Ovary (tissue), 10 donors: ENCODE measurements at places on chromosomes 16 and 17.
A peak's percentile ranks its signal among the peaks of the same experiment; 100 is the strongest.

GRCh38 chr16:69322343-69322742, 8.0 kb downstream of the PDF start:
- H3K4me3 ChIP-seq = no peak overlapping the region
- H3K36me3 ChIP-seq = no peaks in the 10 kb centered on the region
- no peak for DNase-seq
- no peak overlapping the region for H3K27ac ChIP-seq
- H3K4me1 ChIP-seq = no peaks in the 10 kb centered on the region
- H3K27me3 ChIP-seq = no peaks in the 10 kb centered on the region

- no peaks in the 10 kb centered on the region for H3K4me1 ChIP-seq
- no peaks in the 10 kb centered on the region for H3K36me3 ChIP-seq
- no peak overlapping the region for H3K27ac ChIP-seq
- no peaks in the 10 kb centered on the region for H3K27me3 ChIP-seq
- DNase-seq = no peak
These were observed 80.4 kb downstream of the EFCAB5 start for GRCh38 chr17:30021708-30022317.

- no peak overlapping the region for H3K4me3 ChIP-seq
- peaks cover 2% of the 10 kb centered on the region for H3K4me1 ChIP-seq
- no peaks in the 10 kb centered on the region for H3K27me3 ChIP-seq
- no peaks in the 10 kb centered on the region for H3K36me3 ChIP-seq
- no peak for DNase-seq
These were observed 35.3 kb downstream of the SLC39A11 start for GRCh38 chr17:73057196-73057595.

- no peaks in the 10 kb centered on the region for H3K4me1 ChIP-seq
- no peaks in the 10 kb centered on the region for H3K27me3 ChIP-seq
- H3K27ac ChIP-seq = no peak overlapping the region
- DNase-seq = no peak
- no peaks in the 10 kb centered on the region for H3K36me3 ChIP-seq
- H3K4me3 ChIP-seq = no peak overlapping the region
These were observed 15.5 kb downstream of the DYNC1LI2 start for GRCh38 chr16:66735891-66736290.

GRCh38 chr16:67869653-67870052, 3.2 kb upstream of the EDC4 start:
- H3K4me1 ChIP-seq = peaks cover 2% of the 10 kb centered on the region
- no peak for DNase-seq
- H3K36me3 ChIP-seq = no peaks in the 10 kb centered on the region

DNA sequence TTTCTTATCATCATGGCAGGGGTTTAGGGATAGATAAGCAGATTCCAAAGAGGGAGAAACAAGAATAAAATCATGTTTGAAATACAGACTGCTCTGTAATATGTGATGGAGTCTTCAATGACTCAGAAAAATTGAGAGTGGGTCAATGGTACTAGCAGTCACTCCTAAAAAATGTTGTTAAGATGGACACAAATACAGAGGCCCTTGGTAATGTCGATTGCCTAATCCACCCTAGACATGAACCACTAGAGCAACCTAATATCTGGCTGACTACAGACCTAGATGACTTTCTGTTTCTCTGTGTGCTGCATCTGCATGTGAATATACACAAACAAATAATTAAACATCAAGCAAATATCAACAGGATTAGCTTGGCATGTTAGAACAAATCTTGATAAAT, 135.8 kb downstream of the CDH8 start:
- no peak overlapping the region for H3K4me3 ChIP-seq
- no peak overlapping the region for H3K27ac ChIP-seq
- H3K4me1 ChIP-seq = no peaks in the 10 kb centered on the region
- no peaks in the 10 kb centered on the region for H3K36me3 ChIP-seq
- H3K27me3 ChIP-seq = no peaks in the 10 kb centered on the region

DNA sequence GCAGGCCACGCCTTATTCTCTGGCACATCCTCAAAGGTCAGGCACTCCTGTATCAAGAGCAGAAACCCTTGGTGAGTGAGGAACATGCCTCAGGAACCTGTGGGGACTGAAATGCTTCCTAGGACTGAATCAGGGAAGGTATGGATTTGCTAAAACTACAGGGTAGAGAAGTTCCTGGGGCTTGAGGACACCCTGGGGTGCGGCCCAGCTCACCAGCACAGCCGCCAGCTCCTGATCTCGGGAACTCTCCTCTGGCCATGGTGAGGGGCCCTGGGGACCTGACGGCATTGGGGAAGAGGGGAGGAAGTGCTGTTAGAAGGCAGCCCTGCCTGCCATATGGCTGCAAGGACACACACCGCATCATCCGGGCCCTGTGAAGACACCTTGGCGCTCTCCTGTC, 7.5 kb downstream of the ZSCAN10 start:
- H3K4me3 ChIP-seq = no peak overlapping the region
- no peaks in the 10 kb centered on the region for H3K36me3 ChIP-seq
- H3K27ac ChIP-seq = no peak overlapping the region
- H3K27me3 ChIP-seq = no peaks in the 10 kb centered on the region
- no peak for DNase-seq

DNA sequence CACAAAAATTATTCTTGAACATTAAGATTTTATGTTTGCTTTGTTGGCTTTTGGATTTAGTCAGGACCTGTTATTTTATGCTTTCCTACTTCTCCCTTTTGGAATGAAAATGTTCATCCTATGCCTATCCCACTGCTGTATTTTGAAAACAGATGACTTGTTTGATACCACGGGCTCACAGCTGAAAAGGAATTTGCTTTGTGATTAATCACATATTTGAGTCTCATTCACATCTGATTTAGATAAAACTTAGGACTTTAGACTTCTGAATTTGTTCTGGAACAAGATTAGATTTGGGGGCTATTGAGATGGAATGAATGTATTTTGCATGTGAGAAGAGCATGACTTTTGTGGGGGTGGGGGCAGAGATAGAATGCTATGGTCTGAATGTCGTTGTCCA, 1012.6 kb downstream of the CDH11 start:
- DNase-seq = no peak
- no peak overlapping the region for H3K4me3 ChIP-seq
- no peaks in the 10 kb centered on the region for H3K27me3 ChIP-seq
- H3K36me3 ChIP-seq = no peaks in the 10 kb centered on the region

- no peaks in the 10 kb centered on the region for H3K27me3 ChIP-seq
- H3K4me1 ChIP-seq = peaks cover 7% of the 10 kb centered on the region
- H3K36me3 ChIP-seq = no peaks in the 10 kb centered on the region
- H3K4me3 ChIP-seq = no peak overlapping the region
- no peak for DNase-seq
- no peak overlapping the region for H3K27ac ChIP-seq
These were observed 635 bp upstream of the FA2H start for GRCh38 chr16:74775255-74775654.

GRCh38 chr16:49556606-49557446, 183.2 kb downstream of the C16orf78 start:
- no peak for DNase-seq
- no peak overlapping the region for H3K4me3 ChIP-seq
- H3K27me3 ChIP-seq = no peaks in the 10 kb centered on the region
- H3K36me3 ChIP-seq = no peaks in the 10 kb centered on the region
- no peaks in the 10 kb centered on the region for H3K4me1 ChIP-seq

DNA sequence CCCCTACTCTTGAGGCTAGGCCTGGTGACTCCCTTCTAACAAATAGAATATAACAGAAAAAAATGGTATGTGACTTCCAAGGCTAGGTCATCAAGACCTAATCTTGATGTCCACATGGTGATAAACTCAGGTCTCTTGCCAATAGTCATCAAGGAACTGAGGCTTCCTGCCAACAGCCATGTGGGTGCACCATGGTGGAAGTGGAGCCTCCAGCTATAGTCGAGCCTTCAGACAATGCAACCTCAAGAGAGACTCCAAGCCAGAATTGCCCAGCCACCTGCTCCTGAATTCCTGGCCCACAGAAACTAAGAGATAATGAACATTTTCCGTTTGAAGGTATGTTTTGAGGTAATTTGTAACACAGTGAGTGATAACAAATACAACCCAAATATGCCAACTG, 55.9 kb upstream of the SREBF1 start:
- no peak for DNase-seq
- H3K4me1 ChIP-seq = no peaks in the 10 kb centered on the region
- H3K4me3 ChIP-seq = no peak overlapping the region
- no peaks in the 10 kb centered on the region for H3K27me3 ChIP-seq
- H3K36me3 ChIP-seq = no peaks in the 10 kb centered on the region
- H3K27ac ChIP-seq = no peak overlapping the region

GRCh38 chr16:84088695-84089395, 27.9 kb downstream of the MBTPS1 start:
- H3K4me1 ChIP-seq = no peaks in the 10 kb centered on the region
- H3K36me3 ChIP-seq = peaks cover 3% of the 10 kb centered on the region
- H3K27ac ChIP-seq = no peak overlapping the region

- no peak for DNase-seq
- no peak overlapping the region for H3K27ac ChIP-seq
- peaks cover 4% of the 10 kb centered on the region for H3K4me1 ChIP-seq
- no peak overlapping the region for H3K4me3 ChIP-seq
- H3K27me3 ChIP-seq = no peaks in the 10 kb centered on the region
These were observed 5.0 kb downstream of the ABHD15 start for GRCh38 chr17:29561554-29562517.

GRCh38 chr16:19068237-19068815, 912 bp downstream of the COQ7 start:
- no peak for DNase-seq
- no peaks in the 10 kb centered on the region for H3K27me3 ChIP-seq
- H3K36me3 ChIP-seq = no peaks in the 10 kb centered on the region
- no peaks in the 10 kb centered on the region for H3K4me1 ChIP-seq
- H3K4me3 ChIP-seq = peak overlapping the region; percentile 98

GRCh38 chr17:66430846-66431795, 128.7 kb downstream of the PRKCA start:
- H3K4me3 ChIP-seq = no peak overlapping the region
- peaks cover 15% of the 10 kb centered on the region for H3K4me1 ChIP-seq
- H3K27ac ChIP-seq = no peak overlapping the region
- DNase-seq = no peak
- no peaks in the 10 kb centered on the region for H3K36me3 ChIP-seq

DNA sequence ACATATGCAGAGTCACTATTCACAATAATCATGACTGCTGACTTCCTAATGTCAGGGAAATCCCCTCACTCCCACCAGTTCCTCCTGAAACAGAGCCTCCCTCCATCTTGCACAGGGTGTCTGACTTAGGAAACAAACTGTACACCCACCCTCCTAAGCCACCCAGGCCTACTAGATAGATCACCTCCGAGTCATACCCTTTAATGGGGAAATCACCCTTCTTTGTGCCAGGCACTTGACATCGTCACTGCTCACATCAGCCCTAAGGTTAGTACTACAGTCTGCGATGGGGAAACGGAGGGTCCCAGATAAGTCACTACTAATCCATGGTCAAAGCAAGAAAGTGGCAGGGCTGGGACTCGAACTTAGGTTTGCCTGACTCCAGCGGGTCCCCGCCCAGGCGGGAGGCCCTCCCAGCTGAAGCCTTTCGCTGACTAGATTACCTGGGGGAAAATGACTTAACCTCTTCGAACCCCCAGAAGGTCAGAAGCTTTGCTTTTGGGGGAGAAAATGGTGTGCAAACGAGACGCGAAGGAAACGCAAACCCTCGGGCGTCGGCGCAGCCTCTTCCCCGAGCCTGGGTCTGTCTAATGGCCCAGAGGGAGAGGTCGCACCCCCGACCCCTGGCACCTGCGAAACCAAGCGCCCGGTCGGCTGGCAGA, 3.4 kb upstream of the MLLT6 start:
- H3K4me1 ChIP-seq = peaks cover 8% of the 10 kb centered on the region
- peak; percentile 50 for DNase-seq

GRCh38 chr17:47663912-47664623, 14.3 kb downstream of the KPNB1 start:
- H3K27me3 ChIP-seq = no peaks in the 10 kb centered on the region
- no peak overlapping the region for H3K27ac ChIP-seq
- DNase-seq = peak; percentile 58
- H3K4me1 ChIP-seq = no peaks in the 10 kb centered on the region
- H3K36me3 ChIP-seq = no peaks in the 10 kb centered on the region

DNA sequence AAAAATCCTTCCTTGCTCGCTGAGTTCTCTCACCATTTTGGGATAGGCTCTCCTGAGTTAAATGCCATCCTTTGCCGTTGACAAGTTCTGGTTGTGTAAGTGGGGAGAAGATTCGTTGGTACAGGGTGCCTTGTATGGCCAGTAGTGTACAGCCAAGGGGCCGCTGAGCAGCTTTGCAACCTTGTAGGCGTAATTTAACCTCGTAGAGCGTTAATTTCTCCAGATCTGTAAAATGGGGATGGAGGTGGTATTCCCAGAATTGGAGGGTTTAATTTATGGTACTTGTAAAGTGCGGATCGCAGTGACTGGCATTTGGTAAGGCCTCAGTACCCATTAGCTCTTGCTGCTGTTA, 1.4 kb downstream of the ARSG start:
- peaks cover 5% of the 10 kb centered on the region for H3K4me1 ChIP-seq
- no peak for DNase-seq
- no peak overlapping the region for H3K4me3 ChIP-seq
- no peaks in the 10 kb centered on the region for H3K36me3 ChIP-seq
- no peaks in the 10 kb centered on the region for H3K27me3 ChIP-seq

GRCh38 chr16:50467943-50468748, 80.0 kb upstream of the NKD1 start:
- no peak overlapping the region for H3K27ac ChIP-seq
- H3K4me1 ChIP-seq = no peaks in the 10 kb centered on the region
- DNase-seq = peak; percentile 23
- no peaks in the 10 kb centered on the region for H3K36me3 ChIP-seq
- H3K4me3 ChIP-seq = peak overlapping the region; percentile 0

DNA sequence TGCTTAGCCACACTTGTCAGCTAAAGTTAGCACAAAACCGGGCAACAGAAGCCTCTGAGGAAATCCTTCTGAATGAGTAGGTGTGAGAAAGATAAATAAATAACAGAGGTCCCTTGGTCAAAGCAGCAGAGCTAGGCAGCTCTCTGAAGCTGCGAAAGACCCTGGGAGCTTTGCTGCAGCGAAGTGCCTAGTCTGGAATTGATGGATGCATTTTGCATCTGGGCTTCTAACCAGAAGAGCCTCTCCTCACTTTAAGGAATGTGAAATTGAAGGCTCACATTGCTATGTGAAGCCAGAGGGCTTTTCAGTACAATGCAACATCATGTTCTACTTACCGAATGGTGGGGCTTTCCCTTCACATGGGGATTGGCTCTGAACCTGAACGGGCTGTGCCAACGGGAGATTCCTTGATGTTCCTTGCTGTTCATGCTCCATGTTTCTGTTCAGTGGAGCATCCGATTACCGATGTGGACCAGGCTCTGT, 274.6 kb downstream of the HS3ST3B1 start:
- no peaks in the 10 kb centered on the region for H3K36me3 ChIP-seq
- no peaks in the 10 kb centered on the region for H3K27me3 ChIP-seq
- no peak overlapping the region for H3K27ac ChIP-seq
- no peaks in the 10 kb centered on the region for H3K4me1 ChIP-seq
